Erythroblast (primary cell): ENCODE measurements at places on chromosomes 11 and 22.

DNA sequence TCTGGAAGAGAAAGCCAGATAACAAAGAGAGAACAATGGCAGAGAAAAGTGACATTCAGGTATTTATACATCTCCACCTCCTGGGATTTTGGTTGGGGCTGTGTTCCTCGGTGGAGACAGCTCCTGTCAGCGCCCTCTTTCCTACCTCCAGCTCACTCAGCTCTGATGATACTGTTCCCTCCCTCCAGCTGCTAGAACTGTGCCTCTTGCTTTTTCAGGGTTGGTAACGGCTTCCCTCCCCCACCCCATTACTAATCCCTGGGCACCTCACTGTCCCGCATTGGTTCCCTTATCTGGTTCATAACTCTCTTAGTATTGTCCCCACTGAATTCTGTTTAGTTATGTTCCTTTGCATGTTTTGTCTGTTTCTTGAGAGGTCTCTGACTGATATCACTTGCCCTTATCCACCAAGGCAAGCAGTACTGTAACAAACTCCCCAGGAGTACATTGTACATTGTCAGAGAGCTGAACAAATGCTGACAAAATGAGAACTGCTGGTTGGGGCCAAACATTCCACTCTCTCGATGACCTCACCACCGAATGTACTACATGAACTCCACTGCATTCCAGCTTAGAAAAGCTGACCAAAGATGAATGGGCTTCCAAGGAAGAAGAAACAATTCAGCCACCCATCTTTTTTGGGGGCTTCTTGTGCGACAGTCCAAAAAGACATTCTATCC is 5.7 kb upstream of the FBXO3 start:
- DNase-seq = no peak

GRCh38 chr22:44546686-44547310 is 48.8 kb upstream of the RTL6 start:
- DNase-seq = no peak

DNA sequence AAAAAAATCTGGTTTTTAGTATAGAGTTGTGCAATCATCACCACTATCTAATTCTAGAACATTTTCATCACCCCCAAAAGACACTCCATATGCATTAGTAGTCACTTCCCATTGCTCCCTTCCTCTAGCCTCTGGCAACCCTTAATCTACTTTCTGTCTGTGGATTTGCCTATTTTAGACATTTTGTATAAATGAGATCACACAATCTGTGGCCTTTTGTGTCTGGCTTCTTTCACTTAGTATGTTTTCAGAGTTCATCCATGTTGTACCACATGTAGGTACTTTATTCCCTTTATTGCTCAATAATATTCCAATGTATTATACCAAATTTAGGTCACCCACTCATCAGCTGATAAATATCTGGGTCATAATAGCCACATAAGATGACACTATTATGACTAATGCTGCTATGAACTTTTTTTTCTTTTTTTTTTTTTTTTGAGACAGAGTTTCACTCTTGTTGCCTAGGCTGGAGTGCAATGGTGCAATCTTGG is 67.5 kb upstream of the SCUBE2 start:
- no peak for DNase-seq

- DNase-seq = no peak
Observed at GRCh38 chr22:31905356-31905755, 39.0 kb upstream of the YWHAH start.

GRCh38 chr11:95559899-95560298 is 229.7 kb downstream of the FAM76B start:
- no peak for DNase-seq

DNA sequence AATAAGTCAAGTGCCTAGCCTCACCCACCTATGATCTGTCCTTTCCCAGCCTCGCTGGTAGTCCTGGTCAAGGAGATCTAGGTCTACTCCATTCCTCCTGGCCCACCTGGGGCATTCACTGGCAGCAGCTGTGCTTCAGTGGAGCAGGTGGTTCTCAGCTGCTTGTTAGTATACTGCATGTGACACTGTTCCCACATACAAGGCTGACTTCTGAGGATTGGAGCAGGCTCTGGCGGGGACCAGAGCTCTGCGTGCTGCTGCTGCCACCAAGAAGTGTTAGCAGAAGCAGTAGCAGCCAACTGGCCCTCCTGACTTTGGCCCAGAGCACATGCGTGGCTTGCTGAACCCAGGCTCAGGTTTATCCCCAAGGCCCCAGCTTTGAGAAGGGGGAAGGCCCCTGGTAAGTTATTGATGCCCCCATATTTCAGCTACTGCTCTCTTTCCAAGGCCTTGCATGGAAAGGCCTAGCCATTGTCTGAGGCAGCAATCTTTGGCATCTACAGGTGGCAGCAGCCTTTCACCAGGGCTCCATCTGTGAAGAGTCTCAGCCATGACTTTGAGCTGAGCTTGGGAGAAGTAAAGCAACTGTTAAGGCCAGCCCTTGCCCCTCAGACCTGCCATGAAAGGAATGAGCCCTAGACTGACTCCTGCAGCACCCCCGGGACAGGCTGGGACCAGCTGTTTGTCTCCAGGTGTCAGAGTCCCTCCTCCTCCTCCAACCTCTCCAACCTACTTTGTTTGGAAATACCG is 26.5 kb downstream of the ARHGAP1 start:
- DNase-seq = no peak

- no peak for DNase-seq
Observed at GRCh38 chr11:71268706-71269321, 16.4 kb upstream of the SHANK2 start.

GRCh38 chr11:78078218-78079167 is 1.2 kb downstream of the NDUFC2 start:
- DNase-seq = peak; percentile 14

- DNase-seq = no peak
Observed at GRCh38 chr22:47036936-47037485, 274.6 kb downstream of the TBC1D22A start.

DNA sequence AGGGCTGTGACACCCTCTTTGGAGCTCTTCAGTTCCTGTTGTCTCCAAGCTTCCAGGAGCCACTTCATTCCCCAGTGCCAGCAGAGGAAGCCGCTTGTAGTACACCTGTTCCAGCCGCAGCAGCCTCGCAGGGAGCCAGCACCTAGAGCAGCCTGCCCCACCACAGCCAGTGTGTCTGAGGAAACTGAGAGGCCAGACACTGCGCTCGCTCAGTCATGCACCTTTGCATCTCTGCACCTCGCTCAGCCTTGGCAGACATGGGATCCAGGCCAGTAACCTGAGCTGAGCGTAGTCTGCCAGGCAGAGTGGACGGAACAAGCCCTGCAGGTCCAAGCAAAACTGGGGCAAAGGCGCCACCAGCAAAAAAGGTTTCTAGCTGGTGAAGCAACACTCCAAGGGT is 1072.1 kb downstream of the JRKL start:
- no peak for DNase-seq

GRCh38 chr22:44329179-44329796 is 16.5 kb upstream of the SHISAL1 start:
- no peak for DNase-seq

DNA sequence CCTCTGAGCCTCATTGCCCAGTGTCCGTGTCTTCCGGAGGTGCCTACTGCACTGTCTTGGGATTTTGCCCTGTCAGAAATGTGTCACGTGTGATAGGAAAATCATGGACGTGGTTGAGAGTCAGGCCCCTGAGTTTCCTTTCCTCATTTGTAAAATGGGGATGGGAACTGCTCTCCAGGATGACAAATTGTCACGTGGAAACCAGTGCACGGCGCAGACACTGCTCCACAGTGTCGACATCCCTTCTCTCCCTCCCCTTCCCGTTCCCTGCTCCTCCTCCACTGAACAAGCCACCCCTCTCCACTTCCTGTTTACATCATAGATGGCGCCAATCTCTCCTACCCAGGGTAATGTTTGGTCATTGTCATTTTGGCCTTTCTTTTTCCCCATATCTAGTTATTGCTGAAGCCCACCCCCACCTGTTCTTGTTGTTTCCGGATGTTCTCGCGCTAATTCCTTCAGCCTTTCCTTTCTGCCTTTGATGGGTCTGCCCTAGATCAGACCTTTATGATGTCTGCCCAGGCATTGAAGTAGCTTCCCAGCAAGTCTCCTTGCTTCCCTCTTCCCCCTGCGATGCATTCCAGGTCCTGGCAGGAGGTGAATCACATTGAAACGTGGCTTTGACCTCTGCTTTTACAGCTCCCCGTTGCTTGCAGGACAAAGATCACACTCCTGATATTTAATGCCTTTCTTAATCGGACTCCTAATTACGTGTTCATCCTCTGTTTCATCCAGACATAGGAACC is 91.8 kb downstream of the TBC1D22A start:
- no peak for DNase-seq

GRCh38 chr11:14582793-14583192 is 60.8 kb upstream of the PDE3B start:
- no peak for DNase-seq

GRCh38 chr22:20427104-20427944 is 10.3 kb downstream of the SCARF2 start:
- DNase-seq = no peak

DNA sequence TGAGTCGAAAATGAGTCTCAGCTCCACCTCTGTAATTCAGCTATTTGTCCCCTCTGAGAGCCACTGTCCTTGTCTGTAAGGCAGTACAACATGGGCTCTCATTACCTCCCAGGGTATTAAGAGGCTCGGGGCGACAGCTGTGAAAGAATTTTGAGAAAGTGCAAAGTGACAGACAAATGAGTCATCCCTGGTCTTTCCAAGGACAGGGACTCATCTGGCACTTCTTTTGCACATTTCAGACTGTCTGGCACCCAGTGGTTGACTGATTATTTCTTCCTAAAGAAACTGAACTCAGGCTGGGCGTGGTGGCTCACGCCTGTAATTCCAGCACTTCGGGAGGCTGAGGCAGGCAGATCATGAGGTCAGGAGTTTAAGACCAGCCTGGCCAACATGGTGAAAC is 62.1 kb upstream of the ARFGAP3 start:
- DNase-seq = no peak

GRCh38 chr11:65852508-65853245 is 5.3 kb downstream of the CFL1 start:
- DNase-seq = no peak

DNA sequence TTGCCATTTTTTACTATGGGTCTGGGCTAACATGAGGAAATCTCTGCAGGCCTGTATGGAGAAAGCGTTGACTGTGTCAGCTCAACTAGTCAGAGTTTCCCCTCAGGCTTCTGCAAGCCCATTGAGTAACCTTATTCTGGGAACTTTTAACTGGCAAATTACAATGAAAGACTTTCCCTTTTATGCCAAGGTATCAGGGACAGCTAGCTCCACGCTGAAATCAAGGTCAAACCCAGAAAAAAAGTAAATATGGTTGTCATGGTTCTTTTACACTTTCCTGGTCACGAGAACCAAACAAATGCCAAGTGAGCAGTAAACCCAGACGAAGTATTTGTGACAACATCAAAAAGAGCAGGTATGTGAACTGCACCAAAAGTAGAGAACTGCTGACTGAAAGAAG is 13.8 kb downstream of the OSBP start:
- no peak for DNase-seq

DNA sequence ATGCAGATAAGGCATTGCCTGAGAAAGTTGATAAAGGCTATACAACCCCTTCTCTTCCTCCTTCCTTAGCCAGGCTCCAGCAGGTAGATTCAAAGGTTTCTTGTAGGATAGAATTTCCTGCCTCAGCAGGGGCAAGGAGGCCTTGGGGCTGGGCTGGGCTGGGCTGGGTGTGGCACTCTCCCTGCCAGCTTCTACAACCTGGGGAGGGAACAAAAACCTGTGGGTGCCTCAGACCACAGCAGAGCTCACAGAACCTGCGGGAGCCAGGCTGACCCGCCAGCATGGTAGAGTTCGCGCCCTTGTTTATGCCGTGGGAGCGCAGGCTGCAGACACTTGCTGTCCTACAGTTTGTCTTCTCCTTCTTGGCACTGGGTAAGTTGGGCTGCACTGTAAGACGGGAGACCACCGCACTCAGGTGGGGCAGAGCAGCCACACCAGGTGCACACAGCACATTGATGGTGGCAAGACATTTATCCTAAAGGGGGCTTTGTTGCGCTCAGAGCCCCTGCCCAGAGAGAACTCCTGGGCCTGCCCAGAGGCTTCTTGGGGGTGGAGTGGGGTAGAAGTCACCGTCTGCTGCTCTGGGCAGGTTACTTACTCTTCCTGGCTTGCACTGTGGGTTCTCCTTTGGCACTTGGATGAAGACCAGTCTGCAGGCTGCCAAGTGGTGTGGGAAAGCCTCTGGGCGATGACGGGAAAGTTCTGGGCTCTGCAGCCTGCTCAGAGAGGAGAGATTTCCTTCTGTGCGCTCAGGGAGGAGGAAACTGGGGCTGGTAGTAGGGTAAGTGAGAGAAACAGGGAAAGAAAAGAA is at the start of gene MOGAT2:
Gene MOGAT2 (plus strand): TSS at position 231 of the 811 bp plus-strand sequence. CDS start 51 bp downstream, at position 282.
- DNase-seq = no peak

DNA sequence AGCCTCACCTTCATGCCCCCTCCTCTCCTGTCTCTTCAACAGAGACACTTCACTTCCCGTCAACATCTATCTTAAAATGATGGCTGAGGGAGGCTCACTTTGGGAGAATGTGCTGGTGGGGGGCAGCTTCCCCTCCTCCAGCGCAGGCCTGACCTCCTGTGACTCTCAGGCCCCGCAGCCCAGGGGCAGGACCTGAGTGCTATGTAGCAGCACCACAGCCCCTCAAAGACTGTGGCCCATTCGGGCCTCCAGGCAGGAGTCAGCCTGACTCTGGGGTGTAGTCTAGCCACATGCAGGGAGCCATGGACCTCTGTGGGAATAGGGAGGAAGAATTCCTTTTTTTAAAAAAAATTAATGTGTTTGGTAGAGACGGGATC is 43.7 kb downstream of the DKK3 start:
- no peak for DNase-seq

DNA sequence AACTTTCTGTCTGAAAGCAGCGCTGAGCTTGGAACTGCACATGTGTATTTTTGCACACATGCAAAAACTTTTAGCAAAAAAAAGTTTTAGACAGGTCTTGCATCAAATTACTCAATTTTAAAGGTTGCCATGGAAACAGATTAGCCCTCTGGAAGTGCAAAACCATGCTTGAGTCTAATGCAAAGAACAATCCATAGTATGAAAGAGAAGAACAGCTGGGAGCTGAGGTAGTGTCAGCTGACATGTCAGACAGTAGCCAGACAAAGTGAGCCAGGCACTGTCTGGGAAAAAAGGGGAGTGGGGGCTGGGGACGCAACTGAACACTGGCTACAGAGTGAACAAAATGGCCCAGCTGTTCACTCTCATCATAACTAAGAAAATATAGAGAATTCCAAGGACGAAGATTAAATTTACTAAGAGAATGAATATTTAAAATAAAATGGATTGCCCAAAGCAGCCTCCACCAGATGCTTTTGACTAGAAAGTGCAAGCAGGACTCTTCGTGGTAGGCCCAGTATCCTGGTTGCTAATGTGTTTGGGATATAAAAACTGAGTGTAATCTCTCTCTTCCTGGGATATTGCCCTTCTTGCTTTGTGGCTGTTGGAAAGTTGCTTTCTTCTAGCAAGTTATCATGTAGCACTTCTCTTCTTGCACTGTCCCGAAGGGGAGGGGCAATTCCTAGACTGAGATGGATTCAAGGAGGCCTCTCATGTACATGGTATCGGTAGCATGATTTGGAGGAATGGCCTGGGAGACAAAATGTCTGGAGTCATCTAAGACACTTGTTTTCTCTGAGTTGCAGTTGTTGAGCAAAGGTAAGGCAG is 434.1 kb upstream of the FAT3 start:
- DNase-seq = no peak
